ENCODE measurements at places on chromosomes 6 and 20.
A peak's percentile ranks its signal among the peaks of the same experiment; 100 is the strongest.

DNA sequence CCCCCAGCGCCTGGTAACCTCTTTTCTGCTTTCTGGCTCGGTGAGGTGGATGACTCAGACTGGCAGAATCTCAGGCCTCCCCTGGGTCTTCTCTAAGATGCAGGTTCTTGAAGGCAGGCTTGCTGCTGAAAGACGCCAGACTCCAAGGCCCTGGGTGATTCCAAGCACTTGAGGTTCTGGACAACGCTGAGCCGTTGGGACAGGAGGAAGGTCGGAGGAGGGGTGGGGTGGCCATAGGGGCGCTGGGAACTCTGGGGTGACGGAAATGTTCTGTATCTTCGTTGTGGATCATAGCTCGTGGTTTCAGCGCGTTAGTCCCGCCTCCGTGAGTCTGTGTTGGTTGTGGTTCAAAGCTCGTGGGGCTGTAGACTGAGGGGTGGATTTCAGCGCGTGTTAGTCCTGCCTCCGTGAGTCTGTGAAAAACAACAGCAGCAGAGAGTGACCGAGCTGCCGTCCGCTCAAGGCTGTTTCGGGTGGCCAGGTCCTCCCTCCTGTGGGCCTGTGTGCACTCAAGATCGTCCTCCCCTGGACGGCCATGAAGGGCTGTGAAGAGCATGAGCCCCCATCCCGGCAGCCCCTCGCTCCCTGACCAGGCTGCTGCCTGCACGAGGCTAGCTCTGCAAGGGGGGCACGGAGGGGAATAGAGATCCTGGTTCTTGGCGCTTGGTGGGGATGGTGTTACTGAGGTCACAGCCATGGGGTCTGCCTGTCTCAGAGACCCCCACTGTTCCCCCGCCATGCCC, 7.7 kb downstream of the NTSR1 start:
- peak; percentile 48 for DNase-seq

- DNase-seq, result no peak
Measured at GRCh38 chr6:113610377-113610988, 246.7 kb upstream of the MARCKS start.

GRCh38 chr6:64146876-64147275, 511.3 kb downstream of the PHF3 start:
- peak; percentile 2 for DNase-seq

DNA sequence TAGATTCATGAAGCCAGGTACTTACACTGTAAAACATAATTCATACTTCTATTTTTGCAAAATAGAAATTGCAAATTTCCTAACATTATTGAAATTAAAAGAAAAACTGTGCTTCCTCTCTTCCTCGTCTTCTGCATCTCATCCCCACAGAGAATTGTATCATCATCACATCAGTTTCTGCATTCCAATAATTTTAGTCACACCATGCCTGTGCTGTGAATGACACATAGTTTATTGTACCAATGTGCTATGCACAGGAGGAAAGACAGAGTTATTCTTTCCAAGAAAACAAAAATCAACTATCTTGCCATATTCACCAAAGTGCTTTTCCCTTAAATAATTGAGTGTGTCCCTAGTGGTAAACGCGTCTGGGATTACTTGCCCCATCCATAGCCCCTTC, 38.1 kb upstream of the FAM135A start:
- peak; percentile 60 for DNase-seq

DNA sequence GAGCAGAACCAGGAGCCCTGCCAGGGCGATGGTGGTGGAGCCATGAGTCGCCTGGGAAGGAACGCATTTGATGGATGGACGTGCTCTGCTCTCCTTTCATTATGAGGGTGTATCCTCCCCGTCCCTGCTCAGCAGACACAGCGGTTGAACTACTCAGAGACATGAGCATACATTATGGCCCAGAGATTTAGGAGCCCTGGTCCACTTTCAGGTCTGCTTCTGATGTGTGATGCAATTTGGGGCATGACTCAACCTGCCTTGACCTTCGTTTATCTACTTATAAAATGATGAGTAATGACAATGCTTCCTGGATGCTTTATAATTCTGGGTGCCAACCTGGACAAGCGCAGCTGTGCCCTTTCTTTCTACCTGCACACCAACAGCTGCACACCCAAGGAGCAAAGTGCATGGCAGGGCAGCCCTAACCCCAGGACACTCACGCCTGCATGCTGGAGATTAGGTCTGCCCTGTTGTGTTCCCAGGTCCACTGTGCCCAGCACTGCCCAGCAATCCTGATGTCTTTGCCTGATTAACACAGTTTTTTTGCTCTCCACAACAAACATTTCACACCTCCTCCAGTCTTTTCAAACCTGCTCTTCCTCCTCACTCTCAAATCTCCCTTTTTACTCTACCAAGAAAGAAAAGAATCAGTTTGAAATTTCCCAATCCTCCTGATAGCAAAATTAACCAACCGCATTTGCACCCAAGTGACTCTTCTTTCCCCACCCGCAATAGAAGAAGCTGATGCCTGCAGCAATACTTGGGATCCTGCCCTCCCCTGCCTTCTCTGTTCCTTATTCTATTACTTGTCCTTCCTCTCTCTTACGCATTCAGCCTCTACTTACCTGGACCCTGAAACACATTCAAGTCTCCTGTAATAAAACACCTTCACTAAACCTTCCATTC, 81.2 kb downstream of the EZR start:
- DNase-seq, result peak; percentile 80

DNA sequence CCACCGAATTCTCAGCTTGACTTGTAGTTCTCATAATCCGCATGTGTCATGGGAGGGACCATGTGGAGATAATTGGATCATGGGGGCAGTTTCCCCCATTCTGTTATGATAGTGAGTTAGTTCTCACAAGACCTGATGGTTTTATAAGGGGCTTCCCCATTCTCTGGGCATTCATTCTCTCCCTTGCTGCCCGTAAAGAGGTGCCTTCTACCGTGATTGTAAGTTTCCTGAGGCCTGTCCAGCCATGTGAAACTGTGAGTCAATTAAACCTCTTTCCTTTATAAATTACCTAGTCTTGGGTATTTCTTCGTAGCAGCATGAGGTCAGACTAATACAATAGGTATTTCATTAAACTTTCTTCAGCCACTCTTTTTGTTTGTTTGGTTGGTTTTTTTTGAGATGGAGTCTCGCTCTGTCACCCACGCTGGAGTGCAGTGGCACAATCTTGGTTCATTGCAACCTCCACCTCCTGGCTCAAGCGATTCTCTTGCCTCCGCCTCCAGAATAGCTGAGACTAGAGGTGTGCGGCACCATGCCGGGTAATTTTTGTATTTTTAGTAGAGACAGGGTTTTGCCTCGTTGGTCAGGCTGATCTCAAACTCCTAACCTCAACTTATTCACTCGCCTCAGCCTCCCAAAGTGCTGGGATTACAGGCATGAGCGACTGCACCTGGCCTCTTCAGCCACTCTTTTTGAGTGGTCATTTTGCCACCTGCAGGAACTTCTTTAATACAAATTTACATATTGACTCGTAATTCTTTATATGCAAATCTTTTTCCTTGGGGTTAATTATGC, 36.3 kb downstream of the GSTA2 start:
- no peak for DNase-seq

GRCh38 chr20:45366631-45367030, 3.7 kb downstream of the SYS1 start:
- DNase-seq, result no peak

DNA sequence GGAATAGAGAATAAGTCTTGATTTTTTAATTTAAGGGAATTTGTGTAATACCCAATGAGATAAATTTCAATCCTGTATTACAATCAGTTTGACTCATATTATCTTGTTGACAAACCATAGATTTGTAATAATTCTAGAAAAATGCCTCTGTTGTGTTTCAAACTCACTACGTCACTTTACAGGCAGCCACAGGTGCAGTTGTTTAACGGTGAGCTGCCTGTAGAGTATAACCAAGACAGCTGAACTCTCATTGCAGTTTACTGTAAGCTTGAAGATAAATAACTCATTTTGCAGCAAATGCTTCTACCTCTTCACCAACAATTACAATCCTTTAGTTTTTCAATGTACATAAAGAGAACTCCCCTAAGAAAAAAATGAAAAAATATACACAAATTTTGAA, 114.3 kb downstream of the PRKN start:
- no peak for DNase-seq

DNA sequence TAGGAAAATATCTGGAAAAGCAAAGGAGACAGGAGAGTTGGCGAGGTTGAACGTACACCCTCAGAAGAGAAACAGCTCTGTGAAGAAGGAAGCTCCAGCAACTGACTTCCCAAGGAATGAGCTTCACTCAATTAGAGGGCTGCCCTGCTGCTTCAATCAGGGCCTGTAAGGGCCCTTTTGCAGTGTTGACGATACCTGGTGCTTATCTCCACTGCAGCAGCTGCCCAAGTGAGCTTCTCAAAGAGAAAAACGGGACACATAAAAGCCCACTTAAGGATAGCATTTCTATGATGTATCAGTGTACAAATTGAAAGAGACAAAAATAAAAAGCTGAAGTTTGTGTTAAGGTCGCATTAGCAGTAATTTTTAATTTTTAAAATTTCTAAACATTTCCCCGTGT, 16.4 kb downstream of the SEC63 start:
- DNase-seq, result no peak

All from fibroblast of mammary gland (primary cell).